ENCODE measurements at places on chromosomes 2 and 18. TPM values are rescaled to one million over a fixed set of nuclear protein-coding genes. Genes with fewer than 3 reads are reported as not detected.
A peak's percentile ranks its signal among the peaks of the same experiment; 100 is the strongest.

- no peak for DNase-seq
These were observed 31.5 kb upstream of the KLHL14 start for GRCh38 chr18:32804134-32804888.

DNA sequence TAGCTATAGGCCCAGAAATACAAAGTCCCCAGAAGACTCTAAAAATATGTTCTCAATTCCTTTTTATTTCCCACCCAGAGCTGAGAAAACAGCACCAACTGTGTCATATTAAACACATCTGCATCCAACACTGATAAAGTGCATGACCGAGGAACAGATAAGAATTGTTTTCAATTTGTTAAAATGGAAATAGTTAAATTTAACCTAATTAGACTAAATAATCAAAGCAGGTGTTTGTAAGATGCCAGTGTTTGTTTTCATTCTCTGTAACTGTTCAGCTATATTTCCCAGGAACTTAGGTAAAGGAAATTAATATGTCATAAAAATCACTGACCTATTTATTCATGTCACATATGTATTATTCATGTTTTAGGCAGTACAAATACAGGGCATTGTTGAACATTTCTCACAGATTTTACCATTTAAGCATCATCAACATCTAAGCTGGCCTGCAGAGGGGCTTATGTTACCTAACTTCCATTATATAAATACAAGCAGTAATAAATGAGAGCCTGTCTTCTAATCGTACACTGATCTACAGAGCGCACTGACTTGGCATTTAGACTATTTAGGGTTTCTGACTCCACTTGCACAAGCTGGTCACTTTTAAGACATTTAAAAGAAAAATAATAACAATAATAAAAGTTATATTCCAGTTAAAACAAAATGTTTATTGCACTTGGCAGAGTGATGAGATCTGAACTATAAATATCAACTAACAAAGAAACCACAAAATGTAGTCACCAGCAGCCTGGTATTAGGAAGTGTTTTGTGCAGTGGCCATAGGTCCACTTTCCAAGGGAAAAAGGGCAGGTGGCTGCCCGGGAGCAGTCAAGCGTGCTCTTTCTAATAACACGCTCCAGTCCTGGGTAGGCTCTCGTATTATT lies 86.6 kb upstream of the ZFP36L2 start:
- DNase-seq, result no peak

- DNase-seq, result no peak
These were observed 29.8 kb downstream of the PCBP1 start for GRCh38 chr2:70116936-70117552.

Gene DYNAP
- 0.79 TPM for polyA plus RNA-seq

Gene RNU2-63P
- 1.4 TPM for polyA plus RNA-seq

DNA sequence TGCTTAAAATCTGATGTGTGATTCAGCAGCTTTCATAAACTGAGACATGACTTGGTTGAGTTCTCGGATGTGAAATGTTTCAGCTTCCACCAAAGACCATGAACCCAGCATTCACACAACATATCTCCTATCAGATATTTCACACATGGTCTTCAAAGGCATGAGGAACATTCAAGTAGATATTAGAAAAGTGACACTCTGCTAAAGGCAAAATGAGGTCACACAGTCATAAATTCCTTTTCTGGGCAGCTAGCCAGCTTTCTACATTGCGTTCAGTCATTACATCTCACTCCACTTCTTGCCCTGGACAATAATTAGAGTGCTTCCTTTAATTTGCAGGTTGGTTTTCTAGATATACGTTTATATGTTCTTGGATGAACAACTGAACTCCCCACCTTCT lies 96.7 kb downstream of the GAREM1 start:
- peak; percentile 70 for DNase-seq
